ENCODE measurements at places on chromosomes 7 and 10.

GRCh38 chr7:22833113-22833855 lies 10.6 kb upstream of the TOMM7 start:
- no peak for DNase-seq

- no peak for DNase-seq
These were observed 76.2 kb upstream of the PPP2R2D start for GRCh38 chr10:131824371-131825149.

GRCh38 chr10:89301232-89301631 lies 614 bp upstream of the IFIT2 start:
- DNase-seq = peak; percentile 66

GRCh38 chr7:84138411-84138810 lies 56.2 kb downstream of the SEMA3A start:
- peak; percentile 34 for DNase-seq

DNA sequence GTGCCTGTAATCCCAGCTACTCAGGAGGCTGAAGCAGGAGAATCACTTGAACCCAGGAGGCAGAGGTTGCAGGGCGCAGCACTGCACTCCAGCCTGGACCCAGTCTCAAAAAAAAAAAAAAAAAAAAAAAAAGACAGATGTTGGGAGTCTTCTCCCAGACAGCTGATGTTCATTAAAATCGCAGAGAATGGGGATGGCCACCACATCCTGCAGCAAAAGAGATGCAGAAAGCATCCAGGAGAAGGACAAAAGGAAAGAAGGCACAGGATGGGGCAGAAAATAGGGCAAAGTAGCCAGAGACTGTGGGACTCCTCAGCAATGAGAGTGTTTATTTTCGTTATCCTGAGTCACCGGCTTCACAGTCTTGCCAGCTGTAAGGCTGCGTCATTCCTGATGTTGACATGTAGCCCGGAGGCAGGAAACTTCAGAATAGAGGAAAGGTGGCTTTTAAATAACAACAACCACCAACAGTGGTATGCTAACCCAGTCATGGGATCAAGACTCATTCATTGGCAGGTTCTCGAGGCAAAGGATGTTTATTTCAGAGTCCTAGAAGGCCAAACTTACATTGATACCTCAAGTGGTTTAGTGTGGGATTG lies 149.5 kb upstream of the SVIL start:
- peak; percentile 100 for DNase-seq

DNA sequence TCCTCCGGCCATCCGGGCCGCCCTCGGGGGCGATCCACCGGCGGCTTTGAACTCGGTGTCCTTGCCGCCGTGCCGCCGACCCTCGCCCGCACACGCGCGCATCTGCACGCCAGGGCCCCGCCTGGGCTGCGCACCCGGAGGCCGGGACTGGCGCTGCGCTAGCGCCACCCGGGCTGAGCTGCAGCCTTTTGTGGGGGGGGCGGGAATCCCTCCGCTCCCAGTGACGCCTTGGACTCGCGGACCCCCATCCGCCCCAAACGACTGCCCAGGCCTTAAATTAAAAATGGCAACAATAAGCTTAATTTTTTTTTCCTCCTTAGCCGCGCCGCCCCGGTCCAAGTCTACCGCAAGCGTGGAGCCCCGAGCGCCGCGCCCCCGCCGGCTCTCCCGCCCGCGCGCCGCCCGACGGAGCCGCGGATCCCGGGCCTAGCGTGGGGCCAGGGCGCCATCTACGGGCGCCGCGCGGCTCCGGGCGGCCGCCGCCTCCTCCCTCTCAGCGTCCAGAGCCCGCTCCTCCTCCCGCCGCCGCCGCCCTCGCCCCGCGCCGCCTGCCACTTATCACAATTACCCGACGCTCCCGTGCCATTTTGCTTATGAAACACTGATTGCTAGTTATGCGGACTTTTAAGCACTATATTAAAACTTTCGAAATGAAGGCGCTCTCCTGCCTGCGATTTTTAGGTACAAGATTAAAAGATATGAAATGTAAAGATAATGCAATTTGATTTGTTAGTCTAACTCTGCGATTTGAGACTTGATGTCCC lies 7.5 kb upstream of the EBF3 start:
- DNase-seq = peak; percentile 55

GRCh38 chr10:80964955-80965614 lies 427.4 kb downstream of the SH2D4B start:
- DNase-seq = no peak

DNA sequence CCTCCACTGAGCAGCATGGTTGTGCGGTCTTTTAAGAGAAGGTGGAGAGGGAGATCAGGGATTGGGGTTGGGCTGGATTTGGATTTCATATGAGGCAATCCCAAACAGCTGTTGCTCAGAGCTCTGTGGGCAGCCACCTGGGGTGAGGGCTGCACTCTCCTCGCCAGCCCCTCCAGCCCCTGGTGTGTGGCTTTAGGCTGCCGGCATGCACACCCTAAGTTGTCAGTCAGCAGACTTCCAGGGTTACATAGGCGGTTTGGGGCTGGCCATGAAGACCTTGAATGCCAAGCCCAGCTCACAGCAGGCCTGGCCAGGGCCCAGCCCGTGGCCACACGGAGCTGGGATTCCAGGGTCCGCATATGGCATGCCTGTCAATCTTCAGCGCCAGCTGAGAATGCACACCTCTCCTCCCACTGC lies 54.8 kb downstream of the ZMIZ1 start:
- no peak for DNase-seq

- no peak for DNase-seq
These were observed 63.2 kb downstream of the CYP51A1 start for GRCh38 chr7:92071032-92071431.

GRCh38 chr7:154864523-154864891 lies 138.4 kb downstream of the PAXIP1 start:
- DNase-seq = no peak

DNA sequence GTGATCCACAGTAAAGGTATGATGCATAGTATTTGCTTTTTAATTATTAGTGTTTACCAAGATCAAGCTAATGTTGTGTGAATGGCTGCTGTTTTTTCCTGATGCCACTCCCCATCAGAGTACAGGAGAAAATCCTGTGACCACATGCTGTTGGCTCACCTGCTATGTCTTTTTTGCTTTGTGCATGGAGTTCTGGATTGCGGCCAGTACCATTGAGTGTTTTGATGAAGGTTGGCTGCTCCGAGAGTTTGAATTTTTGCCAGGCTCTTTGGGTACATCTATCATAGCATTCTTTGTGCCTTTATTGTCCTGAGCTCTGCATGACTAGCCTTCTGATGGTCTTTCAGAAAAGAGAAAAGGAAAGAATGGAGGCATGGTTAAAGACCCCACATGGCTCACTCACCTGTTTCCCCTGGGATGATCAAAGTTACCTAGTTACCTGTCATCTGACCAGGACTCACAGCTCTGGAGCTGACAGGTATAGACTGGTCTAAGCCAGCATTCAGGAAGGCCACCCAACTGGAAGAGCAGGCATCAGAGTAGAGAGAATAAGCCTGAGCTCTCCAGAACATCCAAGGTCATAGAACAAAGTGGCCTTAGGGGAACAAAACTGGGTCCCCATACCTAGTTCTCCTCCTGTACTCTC lies 11.8 kb upstream of the SGPL1 start:
- no peak for DNase-seq

- DNase-seq = no peak
These were observed 330.7 kb downstream of the CDC14C start for GRCh38 chr7:49255054-49255453.

DNA sequence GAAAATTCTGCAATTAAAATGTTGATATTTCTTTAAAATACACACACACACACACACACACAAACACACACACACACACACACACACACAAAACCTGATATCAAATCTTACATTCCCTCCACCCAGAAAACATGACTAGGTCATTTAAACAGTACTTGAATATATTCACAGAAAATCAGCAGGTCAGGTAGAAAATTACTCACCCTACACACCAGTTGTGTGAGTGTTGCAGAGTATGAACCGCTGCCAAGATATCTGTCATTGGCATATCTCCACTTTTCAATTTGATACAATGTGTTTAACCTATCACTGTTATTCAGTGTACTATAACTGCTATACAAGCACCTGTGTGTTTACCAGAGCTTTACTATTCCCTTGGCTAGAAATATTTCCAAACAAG lies 283.6 kb upstream of the LRRTM3 start:
- DNase-seq = no peak

GRCh38 chr10:94490789-94491039 lies 54.9 kb upstream of the HELLS start:
- peak; percentile 21 for DNase-seq

- DNase-seq = no peak
These were observed 103.9 kb upstream of the STK17A start for GRCh38 chr7:43479042-43479441.

- DNase-seq = no peak
These were observed 16.4 kb upstream of the C10orf105 start for GRCh38 chr10:71735709-71736569.

DNA sequence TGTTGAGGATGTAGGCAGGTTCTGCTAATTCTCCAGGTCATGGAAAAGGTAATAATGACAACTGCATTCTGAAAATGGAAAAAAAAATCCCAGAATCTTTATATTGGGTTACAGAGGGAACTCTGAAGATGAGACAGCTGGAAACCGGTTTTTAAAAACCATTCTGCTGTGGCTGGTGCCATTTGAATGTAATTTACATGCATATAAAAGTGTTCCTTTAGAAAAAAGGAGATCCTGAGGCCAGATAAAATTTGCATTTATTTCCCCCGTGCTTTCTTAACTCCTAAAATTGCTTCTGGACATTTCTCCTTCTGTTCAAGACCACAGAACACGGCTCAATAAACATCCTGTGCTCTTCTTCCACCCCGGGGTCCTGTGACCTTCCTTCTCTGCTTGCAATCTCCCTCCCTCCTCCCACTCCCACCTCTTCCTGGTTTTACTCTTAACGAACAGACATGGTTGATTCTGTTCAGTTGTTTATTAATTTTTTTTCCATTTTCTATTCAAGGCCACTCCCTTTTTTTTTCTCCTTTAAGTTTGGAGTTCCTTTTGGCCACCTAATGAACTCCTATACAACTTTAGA lies 41.6 kb downstream of the SH2D4B start:
- DNase-seq = no peak

- DNase-seq = peak; percentile 48
These were observed 96.3 kb downstream of the ALOX5 start for GRCh38 chr10:45470098-45471012.

DNA sequence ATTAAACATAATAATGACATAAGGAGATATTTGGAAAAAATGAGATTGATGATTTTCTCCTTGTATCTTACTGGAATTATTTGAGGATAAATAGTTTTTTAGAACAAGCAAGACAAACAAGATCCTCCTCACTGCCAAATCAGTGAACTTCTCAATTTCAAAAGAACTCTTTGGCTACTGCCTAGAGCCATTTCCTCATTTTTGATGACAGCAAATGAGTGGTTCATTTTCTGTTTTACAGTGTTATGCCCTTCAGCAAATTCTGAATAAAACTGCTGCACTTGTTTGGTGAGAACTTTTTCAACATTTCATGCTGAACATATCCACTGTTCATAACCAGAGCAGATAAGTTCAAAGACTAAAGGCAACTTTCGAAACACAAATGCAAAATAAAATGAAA lies 42.5 kb upstream of the AHR start:
- DNase-seq = no peak

GRCh38 chr7:87038993-87039690 lies 20.3 kb downstream of the ELAPOR2 start:
- no peak for DNase-seq

- DNase-seq = no peak
These were observed 34.4 kb upstream of the PNLIP start for GRCh38 chr10:116511365-116511764.

DNA sequence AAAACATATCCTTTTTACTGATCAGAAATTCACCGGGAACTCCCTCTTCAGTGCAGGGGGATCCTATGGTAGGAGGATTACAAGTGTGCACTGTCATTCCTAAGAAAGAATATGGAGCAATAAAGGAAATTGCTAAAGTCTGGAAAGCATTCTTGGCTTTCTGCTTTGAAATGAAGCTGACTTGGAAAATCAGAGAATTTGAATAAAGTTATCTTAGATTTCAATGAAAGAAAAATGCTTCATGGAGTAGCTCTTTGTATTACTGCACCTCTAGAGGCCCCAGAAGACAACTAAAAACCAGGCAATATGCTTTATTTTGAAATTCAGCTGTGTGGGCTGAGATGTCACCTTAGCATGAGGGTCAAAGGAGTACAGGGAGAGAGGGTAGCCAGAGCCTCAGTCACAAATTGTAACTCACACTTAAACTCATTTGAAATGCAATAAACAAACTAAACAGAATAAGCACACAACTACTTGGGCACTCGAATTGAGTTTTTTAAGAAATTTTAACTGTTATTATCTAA lies 102.5 kb downstream of the IMMP2L start:
- DNase-seq = peak; percentile 76

DNA sequence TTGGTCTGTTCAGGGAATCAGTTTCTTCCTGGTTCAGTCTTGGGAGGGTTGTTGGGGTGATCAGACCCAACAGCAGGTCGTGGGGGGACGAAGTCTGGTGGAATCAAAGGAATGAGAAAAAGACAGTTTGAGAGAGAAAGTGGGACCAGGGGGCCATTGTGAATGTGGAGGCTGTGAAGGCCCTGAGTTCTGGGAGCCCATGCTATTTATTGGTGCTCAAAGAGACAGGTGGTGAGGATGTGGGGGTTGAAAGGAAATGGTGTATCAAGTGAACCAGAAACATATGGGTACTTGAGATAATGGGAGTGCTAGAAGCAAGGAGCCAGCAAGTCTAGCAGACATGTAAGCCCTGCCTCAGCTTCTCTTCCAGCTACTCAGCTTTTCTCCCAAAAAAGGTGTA lies 84.1 kb downstream of the CCSER2 start:
- DNase-seq = no peak

- no peak for DNase-seq
These were observed 566.2 kb downstream of the PCDH15 start for GRCh38 chr10:54234832-54235231.

- no peak for DNase-seq
These were observed 57.4 kb downstream of the TEX36 start for GRCh38 chr10:125625586-125625985.

- DNase-seq = no peak
These were observed 24.3 kb upstream of the DNA2 start for GRCh38 chr10:68496072-68496471.

- peak; percentile 22 for DNase-seq
These were observed 102.1 kb downstream of the POLL start for GRCh38 chr10:101485681-101486554.
